ENCODE measurements at places on chromosomes 2 and 18.

GRCh38 chr18:28541276-28541930 lies 364.5 kb upstream of the CDH2 start:
- DNase-seq = no peak

GRCh38 chr18:3692113-3692621 lies 242.2 kb downstream of the TGIF1 start:
- DNase-seq = no peak

DNA sequence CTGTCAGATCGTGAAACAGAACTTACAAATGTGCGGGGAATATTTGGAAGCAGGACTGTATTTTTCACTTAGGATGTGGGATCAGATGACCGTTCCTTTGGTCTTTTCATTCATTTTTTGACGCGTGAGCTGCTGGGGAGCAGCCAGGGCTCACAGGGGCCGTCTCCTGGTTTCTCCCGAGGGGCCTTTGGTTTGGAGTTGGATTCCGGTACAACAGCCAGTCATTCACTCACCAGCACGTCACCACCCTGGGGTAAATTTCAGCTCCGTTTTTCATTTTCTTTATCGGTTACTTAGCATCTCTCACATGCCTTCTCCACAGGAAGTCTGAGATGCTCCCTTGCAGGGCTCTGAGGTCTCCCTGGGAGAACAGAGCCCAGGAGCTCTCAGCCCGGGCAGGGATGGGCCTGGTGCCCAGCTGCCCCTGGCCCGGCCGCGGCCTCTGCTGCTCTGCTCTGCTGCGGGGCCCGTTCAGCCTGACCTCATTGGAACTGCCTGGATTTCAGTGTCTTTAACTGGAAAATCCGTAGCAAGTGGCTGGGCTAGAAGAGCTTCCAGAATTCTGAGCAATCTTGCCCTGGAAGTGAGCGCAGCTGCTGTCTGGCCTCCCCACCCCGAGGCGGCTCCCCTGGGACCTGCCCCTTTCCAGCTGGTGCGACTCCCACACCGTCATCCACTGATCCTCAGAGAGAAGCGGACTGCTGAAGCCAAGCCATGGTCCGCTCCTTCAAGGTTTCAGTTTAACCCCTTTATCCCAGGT lies 335.6 kb downstream of the EIPR1 start:
- DNase-seq = no peak

- DNase-seq = no peak
Measured at GRCh38 chr18:3612315-3612714, 162.3 kb downstream of the TGIF1 start.

- peak; percentile 10 for DNase-seq
Measured at GRCh38 chr2:94956797-94957391, 68.6 kb upstream of the MAL start.

- DNase-seq = peak; percentile 74
Measured at GRCh38 chr18:45670281-45670962, 53.6 kb upstream of the SLC14A1 start.

GRCh38 chr2:48946449-48947048 lies 191.0 kb upstream of the LHCGR start:
- peak; percentile 50 for DNase-seq

GRCh38 chr18:25446972-25447371 lies 95.0 kb upstream of the ZNF521 start:
- no peak for DNase-seq

DNA sequence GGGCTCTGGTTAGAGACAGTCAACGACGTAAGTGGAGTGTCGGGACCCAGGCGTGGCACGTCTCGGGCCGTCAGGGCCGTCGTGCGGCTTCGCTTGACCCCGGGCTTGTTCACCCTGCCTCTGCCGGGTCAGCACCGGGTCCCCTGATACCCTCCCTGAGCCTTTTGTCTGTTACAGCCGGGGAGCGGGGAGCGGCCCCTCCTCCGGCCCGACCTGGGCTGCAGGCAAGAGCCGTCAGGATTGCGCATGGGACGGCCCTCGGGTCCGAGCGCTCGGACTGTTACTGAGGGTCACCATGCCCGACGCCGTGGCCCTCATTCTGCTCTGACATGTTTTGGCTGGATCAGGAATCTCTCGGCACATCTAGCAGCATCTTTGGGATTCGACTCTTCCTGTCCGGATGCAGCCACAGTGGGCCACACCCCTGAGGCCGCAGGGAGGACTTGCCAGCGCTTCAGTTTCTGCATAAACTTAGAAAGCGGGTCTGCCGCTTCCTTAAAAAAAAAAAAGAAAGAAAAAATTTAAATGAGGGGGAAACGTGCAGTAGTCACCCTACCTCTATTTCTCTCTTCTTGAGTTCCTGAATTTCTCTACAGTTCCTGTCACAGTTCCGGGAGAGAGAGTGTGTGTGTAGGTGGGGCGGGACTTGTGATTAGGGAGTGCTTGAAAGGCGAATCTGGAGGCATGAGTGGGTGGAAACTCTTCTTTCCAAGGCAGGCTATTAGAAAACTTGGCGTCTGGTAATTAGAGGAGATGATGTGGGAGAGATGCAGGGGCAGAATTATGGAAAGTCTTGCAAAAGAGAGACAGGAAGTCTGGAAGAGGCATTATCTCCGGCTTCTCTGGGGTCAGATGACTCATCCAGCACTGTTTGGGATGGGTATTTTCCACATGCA lies 909 bp downstream of the TMEM87B start:
- DNase-seq = peak; percentile 95

Data from fibroblast of skin of right biceps (primary cell).